Heart right ventricle (tissue), 16 donors: ENCODE measurements at places on chromosomes 16 and 17. TPM values are rescaled to one million over a fixed set of nuclear protein-coding genes. Genes with fewer than 3 reads are reported as not detected.

GRCh38 chr16:55571-56136 is 2.0 kb downstream of the SNRNP25 start:
- DNase-seq, result no peak

DNA sequence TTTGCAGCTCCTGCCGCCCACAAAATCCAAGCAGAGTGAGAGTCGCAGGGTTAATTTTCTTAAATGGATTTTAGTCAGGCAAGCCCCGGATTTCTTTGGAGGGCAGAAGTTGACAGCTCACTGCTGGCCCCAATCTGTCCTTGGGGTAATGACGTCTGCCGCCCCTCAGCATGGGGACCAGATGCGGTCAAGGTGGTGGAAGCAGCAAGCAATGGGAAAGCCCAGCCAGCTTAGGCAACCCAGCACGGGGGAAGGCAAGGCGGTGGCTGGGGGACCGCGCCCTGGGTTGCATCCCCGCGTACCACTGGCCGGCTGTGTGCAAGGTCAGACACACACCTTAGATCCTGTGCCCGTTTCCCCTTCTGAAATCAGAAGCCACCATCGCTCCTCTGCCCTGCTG is 321.7 kb downstream of the C16orf95 start:
- DNase-seq, result no peak

DNA sequence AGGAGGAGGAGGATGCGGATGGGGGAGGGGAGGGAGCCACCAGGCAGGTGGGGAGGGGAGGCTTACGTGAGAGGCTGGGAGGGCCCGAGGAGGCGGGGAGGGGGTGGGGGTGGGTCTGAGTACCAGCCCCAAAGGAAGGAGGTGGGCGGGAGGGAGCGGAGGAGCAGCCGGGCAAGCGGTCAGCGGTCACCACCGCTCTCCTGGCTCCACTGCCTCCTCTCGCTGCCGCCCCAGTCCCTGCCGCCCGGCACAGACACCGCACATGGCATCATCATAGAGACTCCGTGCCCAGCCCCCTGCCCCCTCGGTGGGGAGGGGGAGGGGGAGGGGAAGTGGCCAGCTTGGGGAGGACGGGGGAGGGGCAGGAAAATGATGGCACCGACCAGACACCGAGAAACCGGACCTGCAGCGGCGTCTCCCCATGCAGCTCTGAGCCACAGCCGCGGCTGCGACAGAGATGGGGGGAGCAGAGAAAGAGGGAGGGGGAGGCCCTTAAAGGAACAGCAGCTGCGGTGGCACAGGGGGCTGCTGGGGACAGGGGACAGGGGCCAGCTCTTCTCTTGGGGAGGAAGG is at the start of gene TLCD3B:
TSS of gene TLCD3B (minus strand) at position 431 of the 573 bp plus-strand sequence. CDS start 744 bp downstream, outside the sequence.
- no peak for DNase-seq

- peak; percentile 56 for DNase-seq
Measured at GRCh38 chr16:75244225-75244809, 7.1 kb downstream of the BCAR1 start.

- no peak for DNase-seq
Measured at GRCh38 chr17:68981288-68981687, 26.1 kb upstream of the ABCA8 start.

- DNase-seq, result no peak
Measured at GRCh38 chr16:9000664-9001063, 37.0 kb upstream of the USP7 start.

DNA sequence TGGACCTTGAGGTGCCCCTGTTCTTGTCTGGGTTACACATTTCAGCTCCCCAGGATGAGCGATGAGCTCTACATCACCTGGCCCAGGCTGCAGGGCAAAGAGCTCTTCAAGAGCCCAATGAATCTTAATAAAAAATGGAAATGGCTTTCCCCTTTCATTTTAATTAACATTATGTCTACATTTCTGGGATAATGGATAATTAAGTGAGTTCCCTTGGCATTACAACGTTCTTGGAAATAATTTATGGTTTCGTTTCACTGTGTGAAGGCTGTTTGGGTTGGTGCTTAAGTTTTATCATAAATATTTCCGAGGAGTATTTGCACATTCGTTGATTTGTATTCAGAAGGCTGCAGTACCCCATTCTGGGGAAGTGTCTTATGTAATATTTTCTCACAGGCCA is 678.3 kb upstream of the EEF2KMT start:
- no peak for DNase-seq

- DNase-seq, result no peak
Measured at GRCh38 chr17:21297026-21297520, 12.6 kb downstream of the MAP2K3 start.

GRCh38 chr16:71367241-71367976 is 8.9 kb downstream of the CALB2 start:
- no peak for DNase-seq

DNA sequence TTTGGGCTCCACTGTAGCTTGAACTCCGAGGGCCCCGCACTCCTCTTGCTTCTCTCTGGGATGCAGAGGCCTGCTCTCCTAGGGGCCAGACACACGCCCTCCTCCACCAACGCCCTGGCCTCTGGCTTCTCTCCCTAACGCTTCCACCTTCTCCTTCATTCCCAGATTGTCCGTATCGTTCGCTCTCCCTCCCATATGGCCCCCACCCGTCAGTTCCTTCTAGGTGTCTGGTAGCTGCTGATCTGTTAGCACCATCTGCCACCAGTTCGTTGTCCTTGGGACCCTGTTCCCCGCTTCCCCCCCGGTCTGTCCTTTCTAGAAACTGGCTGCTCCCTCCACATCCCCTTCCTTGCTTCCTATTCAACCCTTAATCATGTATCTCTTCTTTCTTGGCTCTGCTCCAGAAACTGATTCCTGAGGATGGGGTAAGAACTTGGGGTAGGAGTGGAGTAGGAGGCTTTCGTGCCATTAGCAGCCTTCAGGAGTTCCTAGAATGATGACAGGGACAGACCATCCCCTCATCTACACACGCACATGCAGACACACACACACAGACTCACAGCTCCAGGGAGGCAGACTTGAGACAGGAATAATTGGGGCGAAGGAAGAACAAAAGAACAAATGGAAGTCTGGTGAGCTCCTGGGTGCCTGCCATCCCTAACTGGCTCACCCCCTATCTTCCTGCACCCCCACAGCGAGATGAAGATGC is 4.3 kb downstream of the ATP1B2 start:
- no peak for DNase-seq

GRCh38 chr17:37490638-37491614 is 1.2 kb downstream of the DUSP14 start:
- DNase-seq, result peak; percentile 64

DNA sequence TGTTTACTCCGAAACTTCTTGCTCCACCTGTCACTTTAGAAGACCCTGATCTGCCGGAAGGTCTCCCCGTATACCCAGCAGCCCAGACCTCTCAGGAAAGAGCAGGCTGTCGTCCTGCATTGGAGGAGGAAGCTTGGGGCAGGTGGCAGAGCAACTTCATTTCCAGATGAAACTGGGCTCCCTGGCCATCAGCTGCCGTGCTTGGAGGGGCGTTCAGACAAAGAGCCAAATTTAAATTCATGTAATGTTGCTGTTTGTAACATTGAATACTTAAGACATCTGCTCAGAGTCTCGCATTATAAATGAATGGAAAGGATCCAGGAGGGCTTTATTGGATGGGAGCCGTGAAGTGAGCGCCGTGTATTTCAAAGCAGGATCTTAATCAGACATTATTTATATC is 628.5 kb downstream of the MAF start:
- no peak for DNase-seq

GRCh38 chr17:49193513-49194296 is 16.7 kb downstream of the GNGT2 start:
- DNase-seq, result peak; percentile 20

DNA sequence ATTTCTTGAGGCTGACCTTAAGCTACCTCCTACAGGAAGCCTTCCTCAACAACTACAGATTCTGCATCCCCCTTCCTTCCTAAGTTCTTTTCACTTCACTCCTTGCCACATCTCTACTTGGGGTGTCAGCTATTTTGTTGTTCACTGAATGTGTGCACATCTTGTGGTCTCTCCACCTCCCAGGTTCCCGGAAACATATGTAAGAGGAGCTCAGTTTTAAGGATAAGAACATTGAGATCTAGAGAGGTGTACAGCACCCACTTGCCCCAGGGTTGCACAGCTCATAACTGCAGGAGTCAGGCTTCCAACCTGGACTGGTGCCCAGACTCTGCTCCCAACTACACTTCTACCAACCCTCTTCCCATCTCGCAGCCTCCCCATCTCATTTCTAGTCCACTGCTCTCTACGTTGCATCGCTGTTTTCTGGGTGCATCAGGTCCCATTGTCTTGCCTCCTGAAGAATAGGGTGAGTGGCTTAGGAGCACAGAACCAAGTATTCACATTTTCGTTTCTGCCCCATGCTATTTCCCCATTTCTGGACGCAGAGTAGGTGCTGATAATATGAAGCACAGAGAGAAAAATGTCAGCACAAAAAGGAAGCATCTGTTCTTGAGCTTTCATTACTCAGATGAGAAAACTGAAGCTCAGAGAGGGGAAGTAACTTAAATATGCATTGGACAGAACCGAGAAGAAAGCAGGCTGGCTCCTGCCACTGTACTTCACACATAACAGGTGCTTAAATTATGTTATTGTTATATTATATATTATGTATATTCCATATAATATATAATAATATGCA is 292.0 kb upstream of the CCL2 start:
- no peak for DNase-seq

DNA sequence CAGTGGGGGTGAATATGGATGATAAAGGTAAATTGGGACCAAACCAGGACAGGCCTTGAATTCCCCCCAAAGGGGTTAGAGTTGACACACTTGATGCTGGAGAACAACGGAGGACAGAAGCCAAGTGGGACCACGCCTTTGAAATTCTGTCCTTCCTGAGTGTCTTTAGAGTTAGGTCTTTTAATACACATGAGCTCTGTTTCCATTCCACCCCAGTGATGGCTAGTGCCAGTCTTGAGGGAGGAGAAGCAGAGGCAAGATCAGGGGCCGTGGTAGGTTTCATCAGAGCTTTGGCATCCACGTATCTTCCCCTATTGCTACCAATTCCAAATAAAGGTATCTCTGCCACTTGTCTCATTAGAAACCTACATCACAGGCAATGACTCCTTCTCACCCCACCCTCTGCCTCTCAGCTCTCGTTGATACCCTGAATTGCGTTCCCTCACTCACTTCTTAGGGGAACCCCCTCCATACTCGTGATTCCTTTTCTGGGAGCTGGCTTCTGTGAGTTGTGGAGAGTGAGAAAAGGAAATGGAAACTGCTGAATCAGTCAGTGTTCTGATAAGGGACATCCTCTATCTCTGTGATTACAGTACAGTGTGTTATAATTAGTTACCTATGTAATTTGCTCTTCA is 2.4 kb upstream of the CCL3L1 start:
- no peak for DNase-seq

DNA sequence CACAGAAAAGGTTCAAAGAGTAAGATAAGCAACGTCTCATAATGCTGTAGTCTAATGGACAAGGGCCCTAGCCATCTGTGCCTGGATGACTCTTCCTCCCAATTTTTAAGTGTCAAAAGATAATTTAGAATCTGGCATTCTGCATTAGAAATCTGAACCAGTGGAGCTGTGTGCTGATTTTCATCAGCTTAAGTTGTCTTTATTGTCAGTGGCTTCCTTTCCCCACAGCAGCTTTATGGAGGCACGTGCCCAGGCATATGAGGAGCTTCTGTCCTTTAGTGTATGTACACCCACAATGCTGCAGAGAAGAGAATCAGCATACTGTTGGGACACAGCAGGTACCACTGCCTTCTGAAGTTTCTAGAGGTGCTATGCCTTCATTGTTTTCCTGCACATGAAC is 37.9 kb downstream of the HEATR6 start:
- no peak for DNase-seq

GRCh38 chr17:46043606-46044005 is 44.6 kb downstream of the STH start:
- no peak for DNase-seq

GRCh38 chr16:82031116-82032084 is 3.7 kb upstream of the HSD17B2 start:
- no peak for DNase-seq

- peak; percentile 47 for DNase-seq
Measured at GRCh38 chr16:57318240-57318970, 33.9 kb upstream of the PLLP start.

DNA sequence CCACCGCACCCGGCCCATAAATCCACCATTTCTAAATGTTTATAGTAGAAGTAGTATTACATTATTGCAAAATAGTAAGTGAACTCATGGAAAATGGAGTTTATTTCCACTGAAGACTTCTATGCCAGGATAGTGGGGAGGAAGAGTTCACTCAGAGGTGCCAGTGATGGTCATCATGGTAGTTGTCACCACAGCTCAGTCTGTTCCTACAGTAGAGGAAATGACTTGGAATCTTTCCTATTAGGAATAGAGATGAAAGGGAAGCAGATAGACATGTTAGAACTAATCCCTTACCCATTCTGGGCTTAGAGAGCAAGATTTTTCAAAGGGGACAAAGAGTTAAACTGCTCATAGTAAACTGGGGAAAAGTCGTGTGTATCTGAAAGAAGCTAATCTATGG is 20.1 kb downstream of the MRPL45 start:
- no peak for DNase-seq

GRCh38 chr16:66353055-66353454 is 13.4 kb upstream of the CDH5 start:
- DNase-seq, result no peak

GRCh38 chr17:69651921-69652320 is 237.4 kb downstream of the MAP2K6 start:
- DNase-seq, result no peak

DNA sequence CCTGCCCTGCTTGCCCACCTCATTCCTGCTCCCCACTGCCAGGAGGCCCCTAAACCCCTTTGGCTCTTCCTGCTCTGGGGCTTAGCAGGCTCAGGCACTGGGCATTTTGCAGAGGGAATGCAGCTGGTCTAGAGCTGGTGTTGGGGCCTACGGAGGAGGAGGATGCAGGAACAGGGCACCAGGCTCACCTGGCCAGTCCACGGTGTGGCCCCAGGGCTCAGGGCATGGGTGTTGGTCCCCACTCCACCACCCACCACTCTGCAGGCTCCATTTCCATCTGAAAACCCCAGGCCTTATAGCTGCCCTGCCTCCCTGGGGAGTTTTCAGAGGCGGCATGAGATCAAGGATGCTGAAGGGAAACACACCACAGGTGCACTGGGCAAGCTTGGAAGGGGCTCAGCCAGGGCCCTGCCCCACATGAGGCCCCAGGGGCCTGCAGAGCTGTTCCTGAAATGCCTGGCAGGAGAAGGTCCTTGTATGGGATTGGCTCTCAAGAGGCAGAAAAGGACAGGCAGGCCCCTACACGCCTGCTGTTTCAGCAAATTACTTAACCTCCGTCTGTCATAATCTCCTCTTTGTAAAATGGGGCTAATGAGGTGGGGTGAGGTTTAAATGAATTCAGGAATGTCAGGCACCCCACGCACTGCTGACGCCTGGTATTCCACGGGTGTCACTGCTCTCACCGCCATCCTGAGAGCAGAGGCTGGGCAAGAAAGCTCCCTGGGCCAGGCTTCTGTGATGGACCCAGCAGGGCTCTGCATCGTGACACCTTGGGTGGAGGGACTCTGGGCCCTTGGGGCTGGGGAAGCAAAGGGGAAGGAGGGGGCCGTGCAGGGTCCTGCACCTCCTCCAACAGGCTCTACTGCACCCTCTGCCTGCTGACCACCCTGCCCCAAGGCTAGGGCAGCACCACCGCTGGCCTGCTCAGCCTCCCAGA is 9.3 kb downstream of the SLC47A2 start:
- DNase-seq, result no peak

PABPN1L gene
- total RNA-seq, result not detected

MYL11 gene
- total RNA-seq, result not detected

ACOX1 gene
- 94.6 TPM for total RNA-seq

MRTFB gene
- 20.9 TPM for total RNA-seq

PPY gene
- total RNA-seq, result not detected

PLXDC1 gene
- 13.0 TPM for total RNA-seq

COPS3 gene
- 68.7 TPM for total RNA-seq

LSM12 gene
- total RNA-seq, result 47.9 TPM

AANAT gene
- total RNA-seq, result not detected

TMC7 gene
- 1.7 TPM for total RNA-seq

IL21R gene
- 0.55 TPM for total RNA-seq

RTN4RL1 gene
- 0.81 TPM for total RNA-seq
